Stimulated activated CD8-positive, alpha-beta memory T cell treated with anti-CD3 and anti-CD28 coated beads, Interleukin-7, amount 100 ng/mL, for 1 hour (primary cell): ENCODE measurements at places on chromosomes 4 and X.

DNA sequence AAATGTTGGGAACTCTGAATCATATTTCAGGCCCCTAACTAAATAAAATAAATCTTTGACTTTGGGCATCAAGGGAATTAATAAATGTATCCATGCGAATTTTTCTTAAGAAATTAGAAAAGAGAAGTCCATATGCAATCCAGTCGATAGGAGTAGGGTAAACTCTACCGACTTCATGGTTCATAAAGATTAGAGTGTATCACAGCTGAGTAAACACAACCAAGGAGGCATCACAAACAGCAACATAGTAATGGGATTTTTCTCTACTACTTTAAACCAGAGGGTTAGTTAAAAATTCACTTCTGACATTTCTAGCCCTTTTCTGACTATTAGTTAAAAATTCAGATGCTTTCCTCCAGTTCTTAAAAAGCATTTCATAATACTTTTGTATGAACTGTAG, 19.9 kb downstream of the SEPTIN11 start:
- no peak for DNase-seq

DNA sequence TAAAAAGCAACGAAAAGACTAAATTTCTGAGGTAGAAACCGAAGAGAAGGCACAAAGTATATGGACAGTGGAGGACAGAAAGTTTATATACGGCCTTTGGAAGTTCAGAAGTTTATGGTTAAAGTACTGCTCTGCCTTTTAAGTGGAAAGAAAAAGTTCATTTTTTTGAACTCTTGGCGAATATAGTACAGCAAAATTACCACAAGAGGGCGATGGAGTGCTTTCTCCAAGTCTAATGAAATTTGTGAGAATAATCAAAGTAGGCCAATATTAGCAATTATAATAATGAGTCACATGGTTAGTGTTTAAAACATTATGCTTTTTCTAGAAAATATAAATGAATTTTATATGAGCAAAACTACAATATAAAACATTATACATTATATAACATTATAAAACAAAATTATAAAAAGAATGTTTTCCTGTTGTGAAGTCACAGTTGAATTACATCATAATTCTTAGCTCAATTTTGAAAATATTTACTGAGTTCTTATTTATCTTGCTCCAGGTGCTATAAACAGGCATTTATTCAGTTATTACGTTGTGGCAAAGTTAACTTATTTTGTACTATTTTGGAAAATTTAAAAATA, 136.2 kb upstream of the BMPR1B start:
- DNase-seq: no peak

- DNase-seq: no peak
Measured at GRCh38 chr4:2356123-2357069, 62.0 kb downstream of the ZFYVE28 start.

DNA sequence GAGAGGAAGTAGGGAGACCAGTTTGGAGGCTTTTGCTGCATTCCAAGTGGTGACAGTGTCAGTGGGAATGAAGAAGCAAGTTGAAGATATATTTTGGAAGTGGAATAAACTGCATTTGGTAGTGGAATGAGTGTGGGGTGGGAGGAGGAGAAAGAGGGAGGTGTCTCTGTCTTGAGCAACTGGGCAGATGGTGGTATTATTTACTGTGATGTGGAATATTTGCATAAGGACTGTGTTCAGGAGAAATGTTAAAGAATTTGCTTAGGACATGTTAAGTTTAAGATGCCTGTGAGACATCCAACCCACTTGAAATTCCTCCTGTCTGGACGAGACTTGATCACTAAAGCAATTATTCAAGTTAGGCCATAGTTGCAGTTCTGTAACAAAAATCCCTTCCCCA, 448.9 kb upstream of the AMOT start:
- no peak for DNase-seq

DNA sequence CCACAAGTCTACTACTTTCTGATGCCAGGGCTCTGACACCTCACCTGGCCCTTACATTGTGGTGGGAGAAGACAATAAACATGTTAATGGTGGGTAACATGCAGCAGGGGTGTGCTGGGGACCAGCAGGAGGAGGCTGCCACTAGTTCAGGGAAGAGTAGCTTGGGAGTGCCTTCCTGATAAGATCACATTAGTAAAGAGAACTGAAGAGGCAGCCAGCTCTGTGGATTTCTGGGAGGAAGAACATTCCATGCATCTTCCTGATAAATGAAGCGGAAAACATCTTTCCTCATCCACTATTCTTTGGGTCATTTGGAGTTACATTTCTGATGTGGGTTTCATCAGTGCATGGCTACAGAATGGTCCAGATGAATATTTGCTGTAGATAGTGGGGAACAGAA, 9.0 kb downstream of the RNF150 start:
- DNase-seq: no peak

DNA sequence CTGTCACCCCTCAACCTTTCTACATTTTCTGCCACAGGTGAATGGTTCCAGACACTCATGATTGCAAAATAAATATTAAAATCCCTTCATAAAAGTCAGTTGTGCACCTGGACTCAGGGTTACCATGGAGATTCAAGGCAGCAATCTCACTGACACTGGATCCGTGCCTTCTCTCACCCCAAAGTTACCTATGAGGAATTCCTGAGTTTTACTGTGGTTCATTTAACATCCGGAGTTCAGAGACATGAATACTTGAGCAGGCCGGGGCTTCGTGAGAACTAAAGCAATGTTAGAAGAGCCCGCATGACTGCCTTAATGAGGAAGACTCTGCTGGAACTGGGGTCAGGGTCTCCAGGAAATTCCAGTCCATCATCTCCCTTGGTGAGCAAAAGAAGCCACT, 12.5 kb upstream of the CLNK start:
- no peak for DNase-seq

- no peak for DNase-seq
Measured at GRCh38 chr4:63787326-63787725, 621.9 kb downstream of the TECRL start.

GRCh38 chr4:86640469-86640868, 46.4 kb downstream of the PTPN13 start:
- no peak for DNase-seq

DNA sequence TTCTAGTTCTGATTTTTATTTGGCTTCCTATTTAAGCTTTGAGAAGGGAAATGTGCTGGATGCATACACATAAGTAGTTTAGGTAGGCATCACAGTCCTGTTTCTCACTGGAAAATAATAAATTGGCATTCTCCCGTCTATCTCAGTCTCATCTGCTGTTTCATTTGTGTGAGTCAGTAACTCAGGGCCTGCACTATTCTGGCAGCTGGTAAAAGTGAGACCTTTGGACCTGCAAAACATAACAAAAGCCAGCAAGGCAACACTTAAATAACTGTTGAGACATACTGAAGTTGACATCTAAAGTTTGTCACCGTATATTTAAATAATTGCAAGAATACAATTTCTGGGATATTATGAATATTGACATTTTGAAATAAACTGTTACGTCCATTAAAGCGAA, 8.6 kb upstream of the UBQLN2 start:
- DNase-seq: no peak

- DNase-seq: peak; percentile 49
Measured at GRCh38 chrX:118975831-118976598, 1.6 kb downstream of the LONRF3 start.

- no peak for DNase-seq
Measured at GRCh38 chr4:54095110-54095825, 4.7 kb upstream of the GSX2 start.

- DNase-seq: no peak
Measured at GRCh38 chr4:111992351-111993168, 152.7 kb upstream of the FAM241A start.
